Suprapubic skin (tissue), 4 donors: ENCODE measurements at places on chromosomes 3 and 15.

GRCh38 chr3:134029256-134029733 lies 430 bp downstream of the SLCO2A1 start:
- no peak for DNase-seq

DNA sequence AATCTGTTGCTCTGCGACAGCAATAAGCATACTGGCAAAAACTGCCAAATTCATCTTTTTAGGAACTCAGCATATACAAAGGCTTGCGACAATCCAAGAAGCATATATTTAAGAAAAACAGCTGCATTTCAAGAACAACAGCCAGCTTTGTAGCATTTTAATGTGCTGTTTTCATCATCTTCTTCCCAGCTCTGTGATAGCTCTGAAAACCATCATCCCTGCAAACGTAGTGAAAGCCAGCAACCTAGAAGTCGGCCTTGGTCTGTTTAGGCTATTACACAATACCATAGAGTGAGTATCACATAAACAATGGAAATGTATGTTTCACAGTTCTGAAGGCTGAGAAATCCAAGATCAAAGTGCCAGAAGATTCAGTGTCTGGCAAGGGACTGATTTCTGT lies 187.5 kb downstream of the NAALADL2 start:
- DNase-seq, result no peak

- DNase-seq, result no peak
These were observed 118.1 kb downstream of the ZNF621 start for GRCh38 chr3:40642812-40643211.

- DNase-seq, result no peak
These were observed 267.5 kb upstream of the NR2E3 start for GRCh38 chr15:71542836-71543235.

GRCh38 chr3:159804726-159805410 lies 183.8 kb upstream of the IL12A start:
- DNase-seq, result no peak

DNA sequence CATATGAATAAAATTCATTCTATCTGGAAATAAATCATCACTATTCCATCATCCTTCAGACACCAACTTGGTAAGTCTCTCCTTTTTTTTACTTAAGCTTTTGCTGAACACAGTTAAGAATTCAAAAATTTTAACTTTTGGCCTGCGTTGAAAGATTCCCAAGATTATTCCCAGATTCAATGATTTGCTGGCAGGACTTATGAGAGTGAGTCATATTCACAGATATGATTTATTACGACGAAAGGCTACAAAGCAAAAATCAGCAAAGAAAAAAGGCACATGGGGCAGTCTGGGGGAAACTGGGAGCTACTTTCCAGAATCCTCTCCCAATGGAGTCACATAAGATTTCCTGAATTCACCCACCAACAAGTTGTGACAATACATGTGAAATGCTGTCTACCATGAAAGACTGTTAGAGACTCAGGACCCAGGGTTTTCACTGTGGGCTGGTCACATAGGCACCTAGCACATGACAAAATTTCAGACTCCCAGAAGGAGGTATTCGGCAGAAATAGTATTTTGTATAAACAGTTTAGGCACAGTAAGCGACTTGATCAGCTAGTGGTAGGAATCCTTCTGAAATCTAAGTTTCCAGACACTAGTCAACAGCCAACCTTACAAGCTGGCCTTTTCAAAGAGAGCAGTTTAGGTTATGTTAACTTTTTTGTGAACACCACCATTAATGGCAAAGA lies 82.1 kb downstream of the DLG1 start:
- DNase-seq, result no peak

- DNase-seq, result no peak
These were observed 287.6 kb downstream of the IL5RA start for GRCh38 chr3:2822611-2823010.

DNA sequence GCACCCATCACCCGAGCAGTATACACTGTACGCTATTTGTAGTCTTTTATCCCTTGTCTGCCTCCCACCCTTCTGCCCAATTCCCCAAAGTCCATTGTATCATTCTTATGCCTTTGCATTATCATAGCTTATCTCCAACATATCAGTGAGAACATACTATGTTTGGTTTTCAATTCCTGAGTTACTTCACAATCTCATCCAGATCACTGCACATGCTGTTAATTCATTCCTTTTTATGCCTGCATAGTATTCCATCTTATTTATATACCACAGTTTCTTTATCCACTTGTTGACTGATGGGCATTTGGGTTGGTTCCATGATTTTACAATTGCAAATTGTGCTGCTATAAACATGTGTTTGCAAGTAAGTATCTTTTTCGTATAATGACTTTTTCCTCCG lies 564.7 kb upstream of the NECTIN3 start:
- DNase-seq, result no peak

- DNase-seq, result no peak
These were observed 179.2 kb downstream of the KCNAB1 start for GRCh38 chr3:156299569-156299968.

- no peak for DNase-seq
These were observed 391.4 kb upstream of the FRG2C start for GRCh38 chr3:75272691-75273090.

DNA sequence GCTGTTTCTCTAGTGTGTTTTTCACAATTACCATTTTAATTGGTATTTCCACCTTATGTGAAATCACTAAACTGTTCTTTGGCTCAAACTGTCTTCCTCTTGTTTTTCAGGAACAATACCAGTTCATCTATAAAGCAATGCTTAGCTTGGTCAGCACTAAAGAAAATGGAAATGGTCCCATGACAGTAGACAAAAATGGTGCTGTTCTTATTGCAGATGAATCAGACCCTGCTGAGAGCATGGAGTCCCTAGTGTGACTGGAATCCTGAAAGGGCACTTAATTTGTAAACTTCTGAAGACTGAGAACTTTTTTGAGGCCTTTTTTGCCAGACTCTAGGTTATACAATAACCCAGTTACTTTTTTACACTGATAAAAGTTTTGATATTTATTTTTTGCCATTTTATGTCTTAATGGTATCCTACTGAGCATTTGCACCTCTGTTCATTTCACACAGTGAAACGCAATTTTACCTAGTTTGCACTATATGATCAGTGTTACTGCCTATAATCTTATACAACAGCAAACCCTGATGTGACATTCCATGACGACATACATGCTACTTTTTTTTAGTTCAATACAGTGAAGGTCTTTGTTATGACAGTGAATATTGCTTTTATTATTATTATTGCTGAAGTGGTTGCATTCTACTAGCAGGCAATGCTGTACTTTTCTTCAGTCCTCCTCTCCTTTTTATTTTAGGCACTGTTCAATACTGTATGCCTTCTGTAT lies 80.1 kb downstream of the FEZF2 start:
- no peak for DNase-seq

- no peak for DNase-seq
These were observed 3.8 kb upstream of the H1-8 start for GRCh38 chr3:129539206-129539605.

- no peak for DNase-seq
These were observed 85.6 kb downstream of the TJP1 start for GRCh38 chr15:29736744-29737020.

DNA sequence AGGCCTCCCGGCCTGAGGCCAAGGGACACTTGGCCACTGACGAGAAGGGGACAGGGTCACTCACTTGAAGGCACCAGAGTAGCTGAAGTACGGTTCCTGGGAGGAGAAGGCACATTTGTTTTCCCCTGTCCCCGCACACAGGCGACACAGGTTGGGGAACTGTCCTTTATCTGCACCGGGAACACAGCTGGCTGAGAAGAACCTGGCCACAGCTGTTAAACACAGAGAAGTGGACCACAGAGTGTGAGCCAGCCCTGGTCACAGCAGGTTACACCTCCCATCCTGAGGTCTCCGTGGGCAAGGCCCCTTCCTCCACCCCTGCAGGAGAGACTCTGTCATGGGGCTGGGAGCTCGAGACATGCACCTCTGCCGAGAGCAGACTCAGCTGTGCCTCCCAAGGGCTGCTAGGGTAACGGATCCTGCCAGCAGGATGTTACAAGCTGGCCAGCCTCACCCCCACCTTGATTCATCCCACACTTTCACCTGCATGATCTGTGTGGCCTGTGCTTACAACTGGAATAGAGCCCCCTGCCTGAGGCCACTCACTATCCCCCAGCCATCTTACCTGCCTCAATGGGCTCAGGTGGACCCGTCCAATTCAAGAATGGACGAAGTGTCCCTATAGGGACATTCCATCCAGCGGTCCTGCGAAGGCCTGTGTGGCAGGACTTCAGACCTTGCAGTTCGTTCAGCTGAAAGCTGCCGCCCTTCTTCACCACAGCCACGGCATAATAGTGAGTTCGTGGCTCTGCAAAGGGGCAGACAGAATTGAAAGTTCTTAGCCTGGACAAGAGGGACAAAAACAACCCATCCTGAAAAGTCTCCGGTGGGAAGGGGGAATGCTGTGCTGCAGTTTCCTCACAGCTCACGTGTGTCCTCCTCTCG lies 9.2 kb downstream of the LTF start:
- no peak for DNase-seq

GRCh38 chr3:47299381-47300318 lies 16.9 kb downstream of the KLHL18 start:
- peak; percentile 57 for DNase-seq

GRCh38 chr15:90334304-90334731 lies 17.8 kb upstream of the ZNF774 start:
- no peak for DNase-seq

DNA sequence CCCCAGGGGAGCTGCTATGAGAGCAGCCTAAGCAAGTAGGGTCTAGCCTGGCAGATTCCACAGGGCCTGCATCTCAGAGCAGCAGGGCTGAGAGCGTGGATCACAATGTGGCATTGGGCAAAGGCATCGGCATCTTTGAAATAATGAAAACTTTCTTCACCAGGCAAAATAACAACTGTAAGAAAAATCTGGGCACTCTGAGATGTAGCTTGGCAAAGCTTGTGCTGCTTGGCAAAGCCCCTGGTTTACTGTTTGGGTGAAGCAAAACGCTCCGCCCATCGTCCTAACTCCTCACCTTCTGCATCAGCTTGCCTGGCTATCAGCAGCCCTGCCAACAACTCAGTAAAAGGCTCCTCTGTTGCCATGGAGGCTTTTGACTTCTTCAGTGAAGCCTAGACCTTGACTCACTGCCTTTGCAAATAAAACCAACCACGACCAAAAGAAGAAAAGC lies 212.8 kb upstream of the EIF1B start:
- no peak for DNase-seq

DNA sequence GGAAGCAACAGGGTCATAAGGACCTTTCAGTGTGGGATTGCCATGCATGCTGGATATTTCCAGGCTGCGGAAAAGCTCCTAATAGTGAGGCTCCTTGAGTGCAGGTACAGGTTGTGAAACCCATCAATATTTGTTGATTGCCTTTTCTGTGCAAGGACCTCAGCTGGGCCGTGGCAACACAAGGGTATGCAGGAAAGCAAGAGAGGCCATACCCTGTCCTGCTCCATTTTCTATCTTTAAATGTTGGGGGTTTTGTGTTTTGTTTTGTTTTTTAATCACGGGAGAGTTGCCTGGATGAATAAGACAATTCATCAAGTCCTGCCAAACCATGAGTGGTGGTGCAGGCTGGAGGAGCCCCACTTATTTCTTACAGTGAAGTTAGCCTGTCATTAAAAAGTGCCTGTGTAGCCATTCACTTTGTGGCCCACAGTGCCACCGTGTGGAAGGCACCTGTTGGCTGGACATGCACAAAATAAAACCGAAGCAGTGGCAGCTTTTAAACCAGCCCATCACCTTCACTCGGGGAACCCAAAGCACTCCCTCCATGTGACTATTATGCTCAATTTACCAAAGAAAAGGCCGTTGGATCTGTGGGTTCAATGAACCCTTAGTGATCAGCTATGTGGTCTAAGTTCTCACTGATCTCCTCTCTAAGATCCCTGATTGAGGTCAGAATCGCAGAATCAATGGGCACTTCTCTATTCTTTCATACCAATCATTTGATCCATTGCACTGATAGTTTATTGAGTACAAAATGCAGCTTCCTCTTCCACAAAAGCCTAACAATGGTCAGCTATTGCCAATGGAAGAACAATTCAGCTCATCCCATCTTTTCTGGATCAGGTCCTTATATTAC lies 42.2 kb downstream of the CLDN18 start:
- DNase-seq, result no peak

GRCh38 chr15:88646951-88647350 lies 8.1 kb downstream of the ISG20 start:
- peak; percentile 69 for DNase-seq

DNA sequence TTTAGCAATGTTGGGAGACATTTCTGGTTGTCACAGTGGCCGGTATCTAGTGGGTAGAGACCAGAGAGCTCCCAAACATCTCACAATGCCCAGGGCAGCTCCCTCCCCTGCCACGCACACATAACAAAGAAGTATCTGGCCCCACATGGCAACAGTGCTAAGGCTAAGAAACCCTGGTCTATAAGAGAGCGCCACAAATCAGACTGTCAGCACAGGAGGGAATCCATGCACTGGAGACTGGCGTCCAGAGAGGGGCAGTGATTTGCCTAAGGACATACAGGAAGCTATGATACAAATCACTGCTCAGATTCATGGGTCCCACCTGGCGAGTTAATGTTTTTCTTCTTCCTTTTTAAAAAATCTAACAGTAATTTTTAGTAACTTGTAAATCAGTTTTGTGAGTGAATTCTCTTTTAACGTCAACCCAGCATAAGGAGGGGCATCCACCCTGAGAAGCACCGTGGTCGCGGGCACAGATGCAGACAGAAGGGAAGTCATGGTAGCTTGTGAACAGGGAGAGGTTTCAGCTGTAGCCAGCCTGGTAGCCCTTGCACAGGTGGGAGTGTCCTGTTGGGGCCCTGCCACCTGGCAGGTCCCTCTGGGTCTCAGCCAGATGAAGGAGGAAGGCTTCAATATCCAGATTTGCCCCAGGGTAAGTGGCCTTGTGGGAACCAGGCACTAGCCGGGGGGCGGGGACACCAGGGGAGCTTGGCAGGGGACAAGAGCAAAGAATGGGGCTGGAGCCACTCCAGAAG lies 8.7 kb downstream of the ISG20 start:
- DNase-seq, result peak; percentile 71

GRCh38 chr3:196323691-196324090 lies 5.7 kb upstream of the DYNLT2B start:
- DNase-seq, result no peak

GRCh38 chr3:159765030-159765859 lies 223.4 kb upstream of the IL12A start:
- peak; percentile 81 for DNase-seq

DNA sequence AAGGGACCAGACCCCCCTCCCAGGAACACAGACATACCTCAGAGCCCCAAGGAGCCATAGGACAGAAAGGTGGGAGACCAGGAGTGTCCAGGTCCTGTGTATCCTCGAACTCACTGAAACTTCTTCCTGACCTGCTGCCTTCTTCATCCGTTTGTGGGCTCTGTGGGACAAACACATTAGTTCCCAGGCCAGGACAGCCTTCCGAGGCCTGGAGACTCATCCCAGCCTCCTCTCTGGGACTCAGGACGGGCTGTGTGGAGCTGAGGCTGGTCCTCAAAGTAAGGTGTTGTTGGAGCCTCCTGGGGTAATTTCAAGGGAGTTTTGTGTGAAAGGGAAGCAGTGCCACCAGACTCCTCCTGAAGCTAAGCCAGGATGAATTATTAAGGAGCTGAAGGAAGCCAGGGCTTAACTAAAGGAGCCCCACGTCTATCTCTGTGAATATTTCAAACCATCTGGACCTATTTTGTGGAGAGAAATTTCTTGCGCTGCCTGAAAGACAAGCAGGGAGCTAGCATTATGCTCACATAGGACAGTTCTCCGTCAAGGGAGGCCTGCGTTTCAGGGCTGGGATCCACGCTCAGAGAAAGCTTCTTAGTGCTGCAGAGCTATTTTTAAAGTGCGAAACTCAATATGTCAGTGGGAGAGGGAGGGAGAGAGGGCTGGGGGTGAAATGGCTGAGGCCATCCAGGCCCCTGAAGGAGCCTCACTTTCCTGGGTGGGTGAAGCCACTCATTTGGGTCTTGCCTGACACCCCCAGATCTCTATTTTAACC lies 29.8 kb upstream of the PLA2G4E start:
- no peak for DNase-seq

- no peak for DNase-seq
These were observed 1.1 kb downstream of the RBSN start for GRCh38 chr3:15097891-15098290.
